ENCODE measurements at places on chromosomes 16 and 17.

- no peak for DNase-seq
Measured at GRCh38 chr17:19262650-19263631, 25.8 kb downstream of the EPN2 start.

GRCh38 chr16:3401719-3402397 is 843 bp downstream of the ZNF174 start:
- no peak for DNase-seq

DNA sequence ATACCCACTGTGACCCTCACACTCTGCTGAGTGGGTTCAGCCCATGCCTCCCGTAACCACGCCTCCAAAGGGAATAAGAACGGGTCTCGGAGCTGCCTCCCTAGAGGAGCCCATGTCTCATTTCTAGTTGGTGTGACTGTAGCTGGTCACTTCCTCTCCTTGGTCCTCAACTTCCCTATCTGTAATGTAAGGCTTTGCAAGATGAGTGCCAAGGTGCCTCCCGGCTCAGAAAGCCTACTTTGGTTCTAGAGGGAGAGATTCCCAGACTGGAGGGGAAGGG is 20.8 kb downstream of the C16orf74 start:
- no peak for DNase-seq

- DNase-seq, result no peak
Measured at GRCh38 chr17:78687944-78688343, 94.1 kb downstream of the CYTH1 start.

GRCh38 chr17:20200865-20201458 is 191.8 kb downstream of the SPECC1 start:
- DNase-seq, result no peak
